ENCODE measurements at places on chromosomes 12 and 14. TPM values are rescaled to one million over a fixed set of nuclear protein-coding genes. Genes with fewer than 3 reads are reported as not detected.

TMCC3 gene
- 19.9 TPM for total RNA-seq

PRKAG1 gene
- total RNA-seq = 64.7 TPM

SLC25A47 gene
- total RNA-seq = 0.04 TPM

RASAL1 gene
- total RNA-seq = not detected

CFAP251 gene
- total RNA-seq = 1.7 TPM

ACRBP gene
- 0.11 TPM for total RNA-seq

KRT2 gene
- total RNA-seq = not detected

RAB15 gene
- total RNA-seq = 14.3 TPM

ST8SIA1 gene
- 0.07 TPM for total RNA-seq

OAS1 gene
- total RNA-seq = 14.2 TPM

ACSM4 gene
- total RNA-seq = not detected

INF2 gene
- 48.9 TPM for total RNA-seq

KRT72 gene
- total RNA-seq = not detected

CELA1 gene
- total RNA-seq = not detected

KLHDC1 gene
- 1.2 TPM for total RNA-seq

PRIMA1 gene
- total RNA-seq = not detected

CCDC196 gene
- total RNA-seq = not detected

RHOF gene
- 7.6 TPM for total RNA-seq

PPM1H gene
- 3.9 TPM for total RNA-seq

PTPRO gene
- total RNA-seq = not detected

CIDEB gene
- total RNA-seq = 1.1 TPM

PMCH gene
- 0.66 TPM for total RNA-seq

KRT86 gene
- total RNA-seq = 0.07 TPM

CABP1 gene
- not detected for total RNA-seq

PZP gene
- 0.40 TPM for total RNA-seq

ARL6IP4 gene
- 214 TPM for total RNA-seq

SERPINA10 gene
- total RNA-seq = not detected

TAS2R42 gene
- total RNA-seq = not detected

GSC gene
- not detected for total RNA-seq

TAS2R7 gene
- not detected for total RNA-seq

CCDC175 gene
- total RNA-seq = not detected

SMOC1 gene
- 0.04 TPM for total RNA-seq

JDP2 gene
- 10.1 TPM for total RNA-seq

CLEC4C gene
- not detected for total RNA-seq

AICDA gene
- not detected for total RNA-seq

NEK9 gene
- 43.7 TPM for total RNA-seq

PLCZ1 gene
- not detected for total RNA-seq
